Natural killer cell (primary cell): ENCODE measurements at places on chromosomes 3 and 15. TPM values are rescaled to one million over a fixed set of nuclear protein-coding genes. Genes with fewer than 3 reads are reported as not detected.
A peak's percentile ranks its signal among the peaks of the same experiment; 100 is the strongest.

Gene CCDC32
- 37.4 TPM for total RNA-seq

Gene BHLHE40
- total RNA-seq: 512 TPM

Gene LMOD3
- total RNA-seq: not detected

Gene MCTP2
- 261 TPM for total RNA-seq

Gene EAF1
- total RNA-seq: 45.8 TPM

Gene PIF1
- total RNA-seq: 6.2 TPM

Gene GOLGA6L9
- total RNA-seq: 3.6 TPM

DNA sequence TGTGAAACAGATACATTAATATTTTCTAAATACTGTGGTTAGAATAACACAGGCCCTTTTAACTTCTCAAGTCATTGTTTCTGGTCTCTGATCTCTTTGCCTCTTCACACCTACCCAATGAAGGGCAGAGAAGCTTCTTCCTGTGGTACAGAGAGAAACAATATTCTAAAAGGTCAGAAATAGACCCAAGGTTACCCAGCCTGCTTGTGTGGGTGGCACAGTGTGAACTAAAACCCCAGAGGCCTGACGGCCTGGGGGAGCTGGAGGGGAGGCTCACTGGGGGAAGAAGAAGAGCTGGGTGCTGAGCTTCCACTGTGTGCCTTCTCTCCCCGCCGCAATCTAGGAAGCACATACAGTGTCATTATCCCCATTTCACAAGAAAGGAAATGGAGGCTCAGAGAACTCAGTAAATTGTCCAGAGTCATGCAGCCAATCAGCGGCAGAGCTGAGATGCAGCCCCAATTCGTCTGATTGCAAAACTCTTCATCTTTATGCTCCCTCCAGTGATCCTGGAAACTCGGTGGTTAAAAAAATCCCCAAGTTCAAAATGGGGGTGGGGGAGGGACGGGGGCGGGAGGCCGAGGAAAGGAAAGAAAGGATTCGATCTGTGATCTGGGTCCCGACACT lies 64.1 kb upstream of the HEG1 start:
- DNase-seq: peak; percentile 41

DNA sequence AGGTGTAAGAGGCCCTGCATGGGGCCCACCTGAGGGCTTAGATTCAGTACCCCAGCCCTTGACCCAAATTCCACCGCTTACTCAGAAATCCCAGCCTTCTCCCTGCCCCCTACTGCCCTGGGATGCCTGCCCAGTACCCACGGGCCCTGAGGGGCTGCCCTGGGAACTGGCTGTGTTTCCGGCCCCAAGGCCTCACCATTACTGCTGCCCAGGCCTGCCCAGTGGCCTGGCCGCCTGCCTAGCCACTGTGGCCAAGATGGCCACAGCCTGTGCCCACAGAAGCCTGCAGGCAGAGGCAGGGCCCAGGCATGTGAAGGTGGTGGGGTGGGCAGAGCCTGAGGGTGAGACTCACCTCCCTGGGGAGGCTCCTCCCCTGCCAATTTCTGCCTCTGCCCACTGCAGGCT lies 6.1 kb upstream of the PRKCD start:
- no peak for DNase-seq

DNA sequence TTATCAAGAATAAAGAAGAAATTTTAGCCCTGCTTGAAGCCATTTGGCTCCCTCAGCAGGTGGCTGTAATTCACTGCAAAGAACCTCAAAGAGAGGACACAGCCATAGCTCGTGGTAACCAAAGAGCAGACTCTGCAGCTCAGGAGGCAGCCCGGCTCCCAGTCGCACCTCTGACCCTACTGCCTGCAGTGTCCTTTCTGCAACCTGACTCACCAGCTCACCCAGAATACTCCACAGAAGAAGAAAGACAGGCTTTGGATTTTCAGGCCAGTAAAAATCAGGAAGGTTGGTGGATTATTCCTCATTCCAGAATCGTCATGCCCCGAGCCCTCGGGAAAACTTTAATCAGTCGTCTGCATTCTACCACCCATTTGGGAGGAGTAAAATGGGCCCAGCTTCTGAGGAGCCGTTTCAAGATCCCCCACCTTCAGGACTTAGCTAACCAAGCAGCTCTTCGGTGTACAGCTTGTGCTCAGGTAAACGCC lies 38.6 kb downstream of the ZBTB11 start:
- no peak for DNase-seq

- no peak for DNase-seq
These were observed 453.1 kb downstream of the GBE1 start for GRCh38 chr3:81308306-81308705.

DNA sequence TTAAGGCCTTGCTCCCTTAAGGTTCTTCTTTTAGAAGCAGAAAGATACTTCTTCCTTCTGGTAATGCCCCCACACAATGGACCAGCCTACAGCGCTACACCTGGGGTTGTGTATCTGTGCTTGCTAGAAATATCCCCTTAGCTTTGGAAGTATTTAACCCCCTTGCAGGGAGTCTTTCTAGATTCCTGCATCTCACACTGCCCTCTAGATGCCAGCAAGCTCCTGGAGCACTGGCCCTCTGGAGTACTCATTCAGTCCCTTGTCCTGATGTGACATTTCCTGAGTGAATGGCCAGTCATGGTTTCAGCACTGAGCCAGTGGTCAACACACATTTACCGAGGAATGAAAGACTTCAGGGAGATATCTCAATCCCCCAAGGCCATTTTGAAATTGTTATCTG lies 30.4 kb upstream of the RBP2 start:
- DNase-seq: no peak

GRCh38 chr3:32835961-32836360 lies 18.2 kb downstream of the TRIM71 start:
- DNase-seq: no peak

DNA sequence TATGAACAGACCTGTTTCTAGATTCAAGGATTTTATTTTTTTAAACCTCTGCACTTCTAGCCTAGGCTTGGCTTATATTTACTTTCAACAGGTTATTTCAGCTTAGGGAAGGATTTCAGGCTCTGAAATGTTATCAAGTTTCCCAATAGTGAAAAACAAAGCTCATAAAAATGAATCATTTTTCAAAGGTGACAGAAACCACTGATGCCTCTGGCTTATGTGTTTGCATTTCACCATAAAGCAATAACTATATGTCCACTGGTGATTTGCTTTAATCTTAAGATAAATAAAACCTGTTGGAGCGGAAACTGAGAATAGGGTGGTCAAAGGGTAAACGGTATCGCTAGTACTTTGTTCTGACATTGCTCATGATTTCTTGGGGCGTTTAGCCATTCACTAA lies 141.2 kb upstream of the LRIG1 start:
- DNase-seq: no peak

GRCh38 chr3:184361932-184362667 lies 590 bp downstream of the POLR2H start:
- peak; percentile 58 for DNase-seq

GRCh38 chr15:25738171-25738965 lies 124.8 kb downstream of the ATP10A start:
- no peak for DNase-seq

GRCh38 chr3:14422016-14422963 lies 19.9 kb downstream of the SLC6A6 start:
- DNase-seq: no peak

DNA sequence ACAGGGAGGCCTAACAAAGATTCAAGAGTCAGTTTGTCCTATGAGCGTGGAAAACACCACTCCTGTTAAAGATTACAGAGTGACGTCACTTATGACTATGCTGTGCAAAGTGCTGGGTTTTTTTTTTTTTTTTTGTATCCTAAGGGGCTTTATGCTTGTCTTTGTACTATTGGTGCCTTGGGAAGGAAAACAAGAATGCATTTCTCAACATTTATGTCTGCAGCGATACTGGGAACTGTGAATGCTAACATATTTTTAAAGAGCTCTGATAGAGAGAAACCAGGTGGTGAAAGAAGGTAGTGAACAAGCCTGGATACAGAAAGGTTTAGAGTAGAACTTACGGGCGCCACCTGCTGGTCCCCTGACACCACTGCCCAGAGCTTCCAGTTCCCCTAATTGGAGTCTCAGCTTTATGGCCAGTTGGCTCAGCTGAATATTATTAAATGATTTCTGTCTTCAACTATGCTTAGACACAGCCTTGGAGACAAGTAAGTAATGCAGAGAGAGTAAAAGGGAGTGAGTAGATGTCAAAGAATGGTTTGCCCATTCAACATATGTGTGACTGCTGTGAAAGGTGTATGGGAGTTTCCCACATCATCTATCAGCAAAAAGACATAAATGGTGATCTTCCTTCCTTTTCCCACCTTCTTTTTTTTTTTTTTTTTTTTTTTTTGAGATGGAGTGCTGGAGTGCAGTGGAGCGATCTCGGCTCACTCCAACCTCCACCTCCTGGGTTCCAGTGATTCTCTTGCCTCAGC lies 807.9 kb upstream of the CFAP20DC start:
- DNase-seq: peak; percentile 65

GRCh38 chr15:89396723-89397652 lies 62.4 kb upstream of the POLG start:
- DNase-seq: no peak

DNA sequence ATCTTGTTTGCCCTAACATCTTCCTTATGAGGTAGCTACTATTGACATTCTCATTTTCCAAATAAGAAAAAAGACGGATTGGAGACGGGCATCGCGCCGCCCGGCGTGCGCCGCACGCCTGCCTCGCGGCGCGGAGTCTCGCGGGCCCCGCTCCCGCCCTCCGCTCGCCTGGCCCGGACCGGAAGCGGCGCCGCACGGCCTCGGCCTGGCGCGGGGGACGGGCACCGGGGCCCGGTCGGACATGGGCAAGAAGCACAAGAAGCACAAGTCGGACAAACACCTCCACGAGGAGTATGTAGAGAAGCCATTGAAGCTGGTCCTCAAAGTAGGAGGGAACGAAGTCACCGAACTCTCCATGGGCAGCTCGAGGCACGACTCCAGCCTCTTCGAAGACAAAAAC lies 112.0 kb downstream of the IL12A start:
- DNase-seq: no peak

DNA sequence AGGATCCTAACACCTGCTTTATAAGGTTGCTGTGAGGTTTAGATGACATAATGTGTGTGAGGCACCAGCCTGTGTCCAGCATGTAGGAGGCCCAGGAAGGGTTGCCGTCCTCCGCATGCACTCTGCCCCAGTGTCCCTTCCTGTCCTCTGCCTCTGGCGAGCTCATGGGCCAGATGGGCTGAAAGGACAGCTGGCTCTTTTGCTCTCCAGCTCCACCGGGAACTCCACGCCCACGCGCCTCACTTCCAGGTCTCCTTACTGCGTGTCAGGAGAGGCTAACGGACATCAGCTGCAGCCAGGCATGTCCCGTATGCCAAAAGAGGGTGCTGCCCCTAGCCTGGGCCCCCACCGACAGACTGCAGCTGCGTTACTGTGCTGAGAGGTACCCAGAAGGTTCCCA lies 12.2 kb downstream of the MUC20 start:
- DNase-seq: no peak

DNA sequence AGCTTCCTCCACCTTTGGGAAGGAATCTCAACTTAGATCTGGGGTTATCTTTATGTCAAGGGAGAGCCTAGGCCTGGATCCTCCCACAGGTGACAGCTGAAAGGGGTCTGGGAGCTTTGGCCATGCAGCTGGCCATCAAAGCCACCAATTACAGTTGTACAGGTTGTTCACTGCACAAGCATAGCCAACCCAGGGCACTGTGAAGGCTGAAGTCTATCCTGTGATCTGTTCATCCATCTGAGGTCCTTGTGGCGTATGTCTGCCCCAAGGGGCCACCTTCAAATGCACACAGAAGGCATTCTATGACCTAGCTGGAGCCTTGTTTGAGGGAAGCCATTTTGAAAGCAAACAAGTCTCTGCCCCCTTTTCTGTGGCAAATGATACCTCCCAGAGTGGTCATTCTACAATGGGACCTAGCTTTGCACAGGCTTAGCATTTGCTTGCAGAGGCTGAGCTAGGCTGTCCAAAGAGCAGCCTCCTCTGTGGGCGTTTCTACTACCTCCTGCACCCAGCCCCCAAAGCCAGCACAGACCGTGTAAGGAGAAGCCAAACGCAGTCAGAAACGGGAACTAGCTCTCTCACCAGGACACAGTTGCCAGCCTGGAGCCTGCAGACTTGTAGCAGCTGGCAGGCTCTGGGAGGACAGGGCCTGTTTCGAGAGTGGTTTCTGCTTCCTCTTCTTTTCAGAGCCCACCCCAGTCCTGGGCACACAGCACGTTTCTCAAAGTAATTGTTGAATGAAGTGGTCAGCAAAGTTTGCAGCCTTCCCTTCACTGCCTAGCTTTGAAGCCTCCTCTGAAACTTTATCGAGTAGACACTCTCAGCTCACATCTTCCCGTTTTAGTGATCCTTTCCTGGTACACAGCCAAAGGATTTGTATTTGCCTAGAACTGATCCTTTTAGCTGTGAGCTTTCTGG lies 157.3 kb upstream of the SMAD3 start:
- no peak for DNase-seq

DNA sequence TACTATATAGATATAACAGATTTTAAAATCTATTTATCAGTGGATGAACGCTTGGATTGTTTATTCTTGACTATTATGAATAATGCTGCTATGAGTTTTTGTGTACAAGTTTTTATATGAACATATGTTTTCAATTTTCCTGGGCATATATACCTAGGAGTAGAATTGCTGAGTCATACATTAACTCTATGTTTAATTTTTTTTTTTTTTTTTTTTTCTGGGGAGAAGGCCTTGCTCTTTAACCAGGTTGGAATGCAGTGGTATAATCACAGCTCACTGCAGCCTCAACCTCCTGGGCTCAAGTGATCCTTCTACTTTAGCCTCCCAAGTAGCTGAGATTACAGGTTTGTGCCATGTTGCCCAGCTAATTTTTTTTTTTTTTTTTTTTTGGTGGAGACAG lies 9.1 kb downstream of the CIDEC start:
- DNase-seq: no peak

DNA sequence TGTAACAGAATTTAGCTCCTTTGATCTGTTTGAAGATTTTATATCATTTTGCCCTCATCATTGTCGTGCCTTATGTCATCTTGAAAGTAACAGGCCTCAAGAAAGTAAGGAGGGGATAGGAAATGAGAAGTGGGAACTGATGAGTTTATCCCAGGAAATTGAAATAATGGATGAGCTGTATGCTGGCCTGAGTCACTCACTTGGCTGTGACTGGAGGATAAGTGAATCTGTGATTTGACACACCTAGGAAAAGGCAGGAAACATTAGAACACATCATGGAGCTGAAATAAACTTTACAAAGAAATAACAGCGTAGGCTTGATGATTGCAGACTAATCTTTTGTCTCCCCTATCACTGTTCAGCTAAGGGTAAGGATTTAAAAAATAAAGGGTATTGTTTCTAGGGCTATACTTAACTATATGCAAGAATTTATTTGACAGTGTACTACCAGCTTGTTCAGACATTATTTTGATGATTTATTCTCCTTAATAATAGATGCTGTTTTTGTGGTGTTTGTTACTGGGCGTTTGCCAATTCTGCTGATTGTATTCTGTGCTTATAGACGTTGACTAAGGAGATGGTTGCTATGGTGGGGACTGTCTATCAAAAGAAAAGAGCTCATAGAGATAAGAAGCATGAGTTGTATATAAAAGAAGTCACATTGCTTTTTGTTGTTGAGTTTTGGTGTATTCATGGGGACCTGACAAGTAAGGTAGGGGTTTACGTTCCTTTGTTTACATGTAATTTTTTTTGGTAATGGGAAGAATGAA lies 105.6 kb upstream of the ROPN1 start:
- DNase-seq: no peak

- no peak for DNase-seq
These were observed 74.6 kb downstream of the ZBTB20 start for GRCh38 chr3:115072265-115073021.

GRCh38 chr3:161781381-161781780 lies 284.8 kb downstream of the OTOL1 start:
- no peak for DNase-seq
